T-helper 1 cell treated with Interleukin-12 subunit alpha and Interleukin-12 subunit beta and Interleukin-4 antibody, amounts not matched to agents 30 ng/mL and 1 ng/mL, for 36 hours (primary cell): ENCODE measurements at places on chromosomes 13 and 19. TPM values are rescaled to one million over a fixed set of nuclear protein-coding genes. Genes with fewer than 3 reads are reported as not detected.

HCST gene
- total RNA-seq: 101 and 108 TPM in 2 replicates

PNMA8B gene
- not detected in 2 replicates for total RNA-seq

PLIN4 gene
- not detected in 2 replicates for total RNA-seq

ELSPBP1 gene
- total RNA-seq: not detected in 2 replicates

EBI3 gene
- 27.2 and 28.1 TPM in 2 replicates for total RNA-seq

ZNF229 gene
- 0.05 and 0.44 TPM in 2 replicates for total RNA-seq

KLK15 gene
- not detected in 2 replicates for total RNA-seq

KCNRG gene
- 0.59 TPM in 1 of 2 replicates, not detected in the other for total RNA-seq

NANOS3 gene
- total RNA-seq: 0.98 and 1.0 TPM in 2 replicates

PSG6 gene
- total RNA-seq: not detected in 2 replicates

GADD45GIP1 gene
- 16.6 and 17.9 TPM in 2 replicates for total RNA-seq

NLRP4 gene
- total RNA-seq: not detected in 2 replicates

ZNF829 gene
- 4.3 and 4.8 TPM in 2 replicates for total RNA-seq

VSTM2B gene
- total RNA-seq: not detected in 2 replicates

ICAM4 gene
- 1.2 and 1.3 TPM in 2 replicates for total RNA-seq

KIR2DL1 gene
- not detected in 2 replicates for total RNA-seq
